ENCODE measurements at places on chromosomes 6 and 20.

DNA sequence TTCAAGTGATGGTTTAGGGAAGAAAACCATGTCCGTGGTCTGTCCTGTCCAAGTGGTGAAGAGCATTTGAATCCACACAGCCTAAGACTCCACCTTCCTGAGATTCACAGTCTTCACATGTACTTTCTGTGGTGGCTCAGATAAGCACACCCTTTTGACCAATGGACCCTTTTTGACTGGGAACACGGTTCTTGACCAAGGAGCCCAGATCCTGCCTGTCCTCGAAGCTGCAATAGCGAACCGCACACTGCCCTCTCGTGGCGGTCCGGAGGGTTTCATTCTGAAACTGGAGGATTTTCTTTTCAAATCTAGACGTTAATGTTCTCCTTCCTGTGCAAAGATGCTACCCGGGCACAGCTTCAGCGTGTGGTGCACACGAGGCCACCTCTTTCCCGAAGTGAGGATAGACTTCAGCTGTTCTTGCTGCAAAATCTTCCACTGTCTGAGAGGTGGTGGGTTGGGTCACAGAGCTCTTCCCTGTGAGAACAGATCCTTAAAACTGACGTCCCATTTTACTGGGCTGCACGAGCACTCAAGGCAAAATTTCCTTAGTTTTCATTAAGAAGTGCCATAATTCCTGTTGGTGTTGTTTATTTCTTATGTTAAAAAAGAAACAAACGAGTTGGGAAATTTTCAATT, 90.5 kb downstream of the SYNJ2 start:
- peak; percentile 81 for DNase-seq

DNA sequence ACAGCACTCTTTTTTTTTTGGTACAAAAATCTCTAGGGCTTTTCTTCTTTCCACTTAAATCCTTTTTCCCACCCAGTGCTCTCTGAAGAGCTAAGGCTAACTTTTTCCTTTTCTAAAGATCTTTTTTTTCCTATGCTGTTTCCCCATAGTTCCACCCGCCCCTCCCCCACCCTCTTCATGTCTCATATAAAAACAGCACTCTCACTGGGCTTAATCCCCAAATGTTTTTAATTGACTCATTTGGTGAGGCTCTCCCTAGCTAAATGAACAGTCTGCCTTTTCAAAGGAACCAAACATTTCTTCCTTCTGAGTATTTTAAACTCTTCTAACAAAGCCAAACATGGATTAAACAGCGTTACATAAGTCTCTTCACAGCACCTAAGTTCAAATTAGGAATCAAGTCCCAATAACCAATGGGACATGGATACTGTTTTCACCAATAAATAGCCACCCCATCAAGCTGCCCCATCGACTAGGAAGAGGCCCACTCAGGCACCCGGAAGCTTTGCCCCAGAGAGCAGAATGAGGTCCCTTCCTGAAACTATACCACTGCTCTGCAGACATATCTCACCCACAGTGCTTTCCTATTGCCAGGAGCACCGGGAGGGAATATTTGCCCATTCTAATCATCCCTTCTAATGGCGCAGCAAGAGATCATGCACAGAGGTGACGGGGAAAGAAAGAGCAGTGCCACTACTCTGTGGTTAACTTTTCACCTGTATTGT, 63.7 kb downstream of the ATXN1 start:
- DNase-seq: no peak

- no peak for DNase-seq
Observed at GRCh38 chr20:17799575-17800227, 99.9 kb downstream of the BANF2 start.

- no peak for DNase-seq
Observed at GRCh38 chr6:56214703-56215101, 32.7 kb downstream of the COL21A1 start.

- no peak for DNase-seq
Observed at GRCh38 chr20:34311118-34312023, 8.2 kb upstream of the AHCY start.

GRCh38 chr20:32252189-32252588, 25.3 kb upstream of the KIF3B start:
- DNase-seq: peak; percentile 17

DNA sequence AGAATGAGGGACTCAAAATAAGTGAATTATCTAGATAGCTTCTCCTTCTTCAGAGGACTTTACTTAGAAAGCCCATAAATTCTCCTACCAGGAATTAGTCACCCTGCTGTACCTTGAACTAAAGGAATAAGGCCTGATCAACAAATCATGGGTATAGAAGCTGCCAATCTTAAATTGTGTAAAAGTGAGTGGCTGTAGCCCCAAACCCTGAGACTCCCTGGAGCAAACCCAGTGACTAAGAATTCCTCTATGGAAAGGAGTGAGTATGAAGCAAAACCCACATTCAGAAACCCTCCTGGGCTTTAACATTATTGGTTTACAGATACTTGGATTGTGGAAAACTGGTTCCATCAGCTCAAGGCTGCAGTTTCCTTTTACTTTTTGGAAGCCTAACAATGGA, 285.8 kb upstream of the TBX18 start:
- no peak for DNase-seq

- DNase-seq: no peak
Observed at GRCh38 chr20:58716476-58717277, 24.1 kb downstream of the NPEPL1 start.

DNA sequence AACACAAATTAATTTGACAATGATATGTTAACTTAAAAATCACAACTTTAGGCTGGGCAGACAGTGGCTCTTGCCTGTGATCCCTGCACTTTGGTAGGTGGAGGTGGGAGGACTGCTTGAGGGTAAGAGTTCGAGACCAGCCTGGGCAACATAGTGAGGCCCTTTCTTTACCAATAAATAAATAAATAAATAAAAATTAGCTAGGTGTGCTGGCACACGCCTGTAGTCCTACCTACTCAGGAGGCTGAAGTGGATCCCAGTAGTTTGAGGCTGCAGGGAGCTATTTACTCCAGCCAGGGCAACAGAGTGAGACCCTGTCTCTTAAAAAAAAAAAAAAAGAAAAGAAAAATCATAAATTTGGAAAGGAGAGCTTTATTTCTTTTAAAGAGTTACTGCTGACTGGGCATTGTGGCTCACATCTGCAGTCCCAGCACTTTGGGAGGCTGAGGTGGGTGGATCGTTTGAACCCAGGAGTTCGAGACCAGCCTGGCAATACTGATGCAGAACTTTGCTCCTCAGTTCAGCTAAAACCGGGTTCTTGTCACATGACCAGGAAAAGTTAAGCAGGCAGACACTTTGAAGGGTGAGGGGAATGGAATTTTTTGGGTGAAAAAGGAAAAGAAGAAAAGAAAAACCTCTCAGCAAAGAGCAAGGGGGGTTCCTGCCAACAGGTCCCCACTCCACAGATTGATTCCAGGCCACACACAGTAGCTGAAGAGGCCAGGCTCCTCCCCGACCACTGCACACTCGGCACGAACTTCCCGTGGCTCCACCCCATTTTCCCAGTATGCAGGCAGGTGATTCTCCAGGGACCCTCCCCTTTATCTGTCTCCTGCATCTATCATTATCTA, 44.0 kb upstream of the DDR1 start:
- no peak for DNase-seq

DNA sequence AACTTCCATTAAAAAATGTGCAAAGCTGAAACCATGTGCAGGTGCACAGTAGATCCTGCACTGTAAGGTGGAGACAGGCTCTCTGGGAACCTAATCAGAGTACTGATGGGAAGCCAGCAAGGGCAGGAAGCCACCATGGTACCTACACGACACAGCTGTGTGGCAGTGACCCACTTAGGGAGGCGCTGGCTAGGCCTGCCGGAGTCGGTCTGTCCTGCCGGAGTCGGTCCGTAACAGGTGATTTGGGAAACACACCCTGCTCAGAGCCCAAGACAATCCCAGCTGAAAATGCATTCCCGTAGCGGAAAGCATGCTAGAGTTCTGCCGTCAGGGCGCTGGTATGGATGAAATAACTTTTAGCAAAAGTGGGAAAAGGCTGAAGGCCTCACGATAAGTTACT, 17.2 kb downstream of the TXNDC5 start:
- no peak for DNase-seq

GRCh38 chr6:116575227-116575626, 3.9 kb downstream of the RWDD1 start:
- no peak for DNase-seq

DNA sequence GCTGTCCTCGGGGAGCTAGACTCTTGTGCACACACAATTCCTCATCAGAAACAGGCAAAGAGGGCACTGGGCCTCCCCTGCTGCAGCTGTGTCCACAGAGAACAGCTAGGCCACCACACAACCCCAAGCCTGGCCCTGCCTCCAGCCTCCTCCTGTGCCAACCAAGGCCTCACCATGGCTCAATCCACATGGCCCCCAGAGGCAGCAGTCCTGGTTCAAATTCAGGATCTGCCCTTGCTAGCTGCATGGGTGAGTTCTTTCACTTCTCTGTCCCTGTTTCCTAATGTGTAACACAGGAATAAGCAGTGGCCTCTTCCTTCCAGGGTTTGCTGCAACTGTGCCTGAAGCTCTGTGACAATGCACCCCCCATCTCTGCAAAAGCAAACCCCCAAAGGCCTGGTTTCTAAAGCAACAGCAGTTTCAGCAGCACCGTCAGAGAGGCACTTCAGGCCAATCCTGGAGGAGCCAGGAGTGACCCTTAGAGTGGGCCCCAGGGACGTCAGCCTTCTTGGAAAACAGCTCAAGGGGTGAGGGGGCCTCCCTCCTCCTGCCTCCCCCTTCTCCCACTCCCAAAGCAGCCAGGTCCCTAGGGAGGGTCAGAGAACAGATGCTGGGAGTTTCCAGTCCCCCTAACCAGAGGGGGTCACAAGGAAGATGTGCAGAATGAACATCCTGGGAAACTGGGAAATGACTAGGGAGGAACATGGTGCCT, 2.2 kb downstream of the ADISSP start:
- DNase-seq: no peak

DNA sequence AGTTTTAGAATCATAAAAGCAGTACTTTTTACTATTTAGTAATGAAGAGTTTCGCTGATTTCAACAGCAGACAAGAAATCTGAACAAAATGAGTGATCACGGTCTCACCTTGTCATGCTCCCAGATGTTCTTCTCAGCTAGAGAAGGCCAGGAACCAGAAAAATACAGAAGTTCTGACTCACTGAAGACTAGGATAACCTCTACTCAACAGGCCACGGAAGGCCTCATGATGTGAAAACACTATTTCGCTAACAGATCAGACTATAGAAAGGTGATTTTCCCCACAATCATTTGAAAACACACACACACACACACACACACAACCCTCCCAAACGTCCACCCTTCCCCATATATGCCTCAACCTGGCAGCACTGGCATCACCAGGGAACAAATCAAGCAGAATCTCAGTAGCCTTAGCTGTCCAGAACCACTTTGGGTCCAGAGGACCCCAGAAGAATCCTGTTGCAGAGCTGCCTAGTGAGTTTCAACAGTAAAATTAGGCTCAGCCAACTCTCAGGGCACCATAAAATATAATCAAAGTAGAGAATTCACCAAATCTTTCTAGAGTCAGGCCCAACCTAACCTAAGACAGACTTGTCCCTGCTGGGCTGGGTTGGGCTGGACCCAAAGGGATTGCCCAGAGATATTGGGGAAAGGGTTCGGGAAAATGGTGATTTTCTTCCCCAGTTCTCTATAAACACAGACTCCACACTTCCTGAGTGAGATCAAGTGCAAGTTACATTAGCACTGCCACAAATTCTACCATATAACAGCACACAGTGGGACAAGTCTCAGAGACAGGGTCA, 7.9 kb downstream of the EXOC2 start:
- no peak for DNase-seq

DNA sequence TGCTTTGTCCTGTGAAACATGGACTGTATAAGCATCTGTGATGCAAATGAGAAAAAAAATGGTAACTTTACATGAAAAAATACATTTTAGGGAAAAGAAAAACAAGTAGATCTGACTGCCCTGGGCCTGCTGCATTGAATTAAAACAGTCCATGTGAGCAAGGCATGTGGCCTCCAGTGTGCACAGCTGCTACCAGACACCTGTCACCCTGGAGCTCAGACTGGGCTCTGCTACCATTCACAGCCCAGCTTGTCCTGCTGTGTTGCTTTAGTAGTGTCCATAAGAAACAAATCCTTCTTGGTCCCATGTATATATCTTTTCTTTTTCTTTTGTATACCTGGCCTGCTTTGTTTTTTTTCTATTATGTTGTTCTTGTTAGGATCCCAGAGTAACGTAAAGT, 315.9 kb downstream of the NKAIN2 start:
- no peak for DNase-seq

- no peak for DNase-seq
Observed at GRCh38 chr20:50251992-50252511, 61.4 kb downstream of the CEBPB start.

DNA sequence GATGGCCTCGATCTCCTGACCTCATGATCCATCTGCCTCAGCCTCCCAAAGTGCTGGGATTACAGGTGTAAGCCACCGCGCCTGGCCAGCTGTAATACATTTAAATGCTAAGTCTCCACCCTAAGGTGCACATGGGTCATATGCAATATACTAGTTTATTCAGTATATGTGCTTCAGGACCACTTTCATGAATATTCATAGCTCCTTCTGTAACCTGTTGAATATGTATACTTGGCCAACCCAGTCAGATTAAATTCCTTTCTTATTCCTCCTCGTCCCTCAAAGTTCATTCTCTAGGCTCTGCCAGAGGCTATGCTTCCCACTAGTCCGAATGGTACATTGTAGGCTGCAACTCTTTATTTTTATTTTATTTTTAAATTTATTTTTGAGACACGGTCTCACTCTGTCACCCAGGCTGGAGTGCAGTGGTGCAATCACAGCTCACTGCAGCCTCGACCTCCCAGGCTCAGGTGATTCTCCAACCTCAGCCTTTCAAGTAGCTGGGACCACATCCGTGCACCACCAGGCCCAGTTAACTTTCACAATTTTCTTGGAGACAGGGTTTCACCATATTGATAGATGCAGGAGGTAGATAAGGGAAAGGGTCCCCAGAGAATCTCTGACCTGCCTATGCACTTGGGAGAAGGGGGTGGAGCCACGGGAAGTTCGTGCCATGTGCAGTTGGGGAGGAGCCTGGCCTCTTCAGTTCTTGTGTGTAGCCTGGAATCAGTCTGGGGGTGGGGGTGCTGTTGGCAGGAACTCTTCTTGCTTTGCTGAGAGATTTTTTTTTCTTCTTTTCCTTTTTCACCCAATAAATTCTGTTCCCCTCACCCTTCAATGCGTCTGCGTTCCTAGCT, 41.3 kb upstream of the DDR1 start:
- DNase-seq: peak; percentile 16

DNA sequence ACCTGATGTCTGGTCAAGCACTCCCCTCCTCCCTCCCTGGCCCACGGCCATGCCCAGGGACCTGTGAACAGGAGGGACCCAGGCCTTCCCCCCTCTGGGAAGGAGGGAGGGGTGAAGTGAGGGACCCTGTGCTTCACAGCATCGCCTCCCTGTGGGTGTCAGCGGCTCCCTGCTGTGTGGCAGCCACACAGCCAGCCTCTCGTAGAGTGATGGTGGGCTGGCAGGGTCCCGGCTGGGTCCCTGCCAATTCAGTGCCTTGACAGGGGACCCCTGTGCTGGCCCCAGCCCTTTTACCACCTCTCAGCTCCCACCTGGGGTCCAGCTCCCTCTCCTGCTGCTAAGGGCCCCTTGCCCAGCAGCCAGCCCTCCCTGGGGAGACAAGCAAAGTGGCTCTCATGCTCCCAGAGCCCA, 31.3 kb upstream of the GRM4 start:
- no peak for DNase-seq

Data from CD4-positive, alpha-beta T cell treated with Interleukin-17A for 4 hours (primary cell).